ENCODE measurements at places on chromosomes 11 and 22.

- DNase-seq: no peak
Observed at GRCh38 chr11:133081730-133082452, 450.4 kb downstream of the OPCML start.

DNA sequence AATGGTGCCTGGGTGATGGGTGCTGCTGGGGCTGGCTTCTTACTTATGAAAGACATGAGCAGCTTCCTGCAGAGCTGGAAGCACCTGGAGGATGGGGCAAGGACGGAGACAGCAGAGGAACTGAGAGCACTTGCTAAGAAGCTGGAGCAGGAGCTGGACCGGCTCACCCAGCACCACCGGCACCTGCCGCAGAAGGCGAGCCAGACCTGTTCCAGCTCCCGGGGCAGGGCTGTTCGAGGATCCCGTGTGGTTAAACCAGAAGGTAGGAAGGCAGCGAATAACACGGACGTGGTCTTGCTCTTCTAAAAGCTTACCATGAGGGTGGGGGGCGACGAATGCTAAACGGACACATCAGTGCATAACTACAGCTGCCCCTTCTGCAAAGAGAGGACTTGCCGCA, 9.3 kb downstream of the APOL5 start:
- no peak for DNase-seq

DNA sequence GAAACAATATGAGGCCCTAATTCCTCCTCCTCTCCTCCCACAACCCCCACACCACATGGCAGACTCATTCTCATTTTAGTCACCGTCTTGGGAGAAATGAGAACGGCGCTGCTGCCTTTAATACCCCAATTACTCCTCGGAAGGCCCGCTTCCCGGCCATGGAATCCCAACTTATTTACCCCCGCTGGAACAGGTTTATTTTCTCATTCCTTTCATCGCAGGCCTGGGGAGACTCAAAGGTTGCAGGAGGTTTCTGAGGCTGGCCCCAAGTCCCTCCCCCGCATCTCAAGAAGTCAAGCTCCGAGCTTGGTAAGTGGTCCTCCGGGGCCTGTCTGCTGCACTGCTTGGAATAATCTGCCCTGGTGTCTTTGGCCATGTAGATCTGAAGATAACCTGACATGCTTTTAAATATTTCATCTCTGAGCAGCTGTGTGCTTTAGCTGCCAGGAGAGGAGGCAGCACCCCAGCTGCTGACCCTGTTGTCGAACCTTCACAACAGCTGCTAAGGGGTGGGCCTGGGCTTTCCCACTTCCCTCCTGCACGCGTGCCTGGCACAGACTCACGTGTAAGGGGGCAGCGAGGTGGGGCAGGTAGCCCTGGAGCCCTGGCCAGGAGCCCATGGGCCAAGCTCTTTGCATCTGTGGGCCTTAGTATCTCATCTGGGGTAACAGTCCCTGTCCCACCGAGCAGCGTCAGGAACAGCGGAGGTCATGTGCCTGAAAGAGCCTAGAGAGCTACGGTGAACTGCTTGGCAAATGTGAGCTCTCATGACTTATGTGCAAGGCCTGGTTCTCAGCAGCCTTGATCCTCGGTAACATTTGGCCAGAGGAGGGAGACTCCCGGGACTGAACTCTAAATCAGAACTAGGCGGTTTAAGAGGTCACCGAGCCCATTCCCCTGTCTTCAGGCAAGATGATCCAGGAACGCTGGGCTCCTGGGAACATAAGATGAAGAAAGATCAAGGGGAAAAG, 164.6 kb downstream of the ST3GAL4 start:
- no peak for DNase-seq

DNA sequence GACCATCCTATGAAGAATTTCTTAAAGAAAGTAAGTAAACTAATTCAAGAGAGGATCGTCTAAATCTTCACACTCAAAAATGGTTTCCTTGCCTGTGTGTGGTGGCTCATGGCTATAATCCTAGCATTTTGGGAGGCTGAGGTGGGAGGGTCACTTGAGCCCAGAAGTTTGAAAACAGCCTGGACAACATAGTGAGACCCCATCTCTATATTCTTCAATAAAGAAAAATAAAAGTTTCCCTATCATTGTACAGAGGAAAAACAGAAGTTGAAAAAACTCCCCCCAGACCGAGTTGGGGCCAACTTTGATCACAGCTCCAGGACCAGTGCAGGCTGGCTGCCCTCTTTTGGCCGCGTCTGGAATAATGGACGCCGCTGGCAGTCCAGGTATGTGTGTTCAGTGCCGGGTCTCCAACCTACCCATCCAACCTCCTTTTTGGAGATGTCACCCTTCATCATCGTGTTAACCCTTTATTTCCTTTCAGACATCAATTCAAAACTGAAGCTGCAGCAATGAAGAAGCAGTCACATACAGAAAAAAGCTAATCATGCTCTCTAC, 3.0 kb downstream of the RPS25 start:
- no peak for DNase-seq

DNA sequence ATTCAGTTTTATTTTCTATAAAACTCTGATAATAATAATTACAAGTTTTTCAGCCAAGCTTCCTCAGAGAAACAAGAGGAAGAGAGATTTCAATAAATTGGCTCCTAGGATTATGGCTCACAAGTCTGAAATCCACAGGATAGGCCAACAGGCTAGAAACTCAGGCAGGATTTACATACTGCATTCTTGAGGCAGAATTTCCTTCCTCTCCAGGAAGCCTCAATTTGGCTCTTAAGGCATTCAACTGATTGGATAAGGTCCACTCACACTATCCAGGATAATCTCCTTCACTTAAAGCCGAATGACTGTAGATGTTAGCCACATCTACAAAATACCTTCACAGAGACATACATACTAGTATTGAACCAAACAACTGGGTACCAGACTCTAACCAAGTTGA, 120.3 kb upstream of the FAT3 start:
- DNase-seq: no peak

- no peak for DNase-seq
Observed at GRCh38 chr22:39240831-39241793, 3.7 kb downstream of the PDGFB start.

DNA sequence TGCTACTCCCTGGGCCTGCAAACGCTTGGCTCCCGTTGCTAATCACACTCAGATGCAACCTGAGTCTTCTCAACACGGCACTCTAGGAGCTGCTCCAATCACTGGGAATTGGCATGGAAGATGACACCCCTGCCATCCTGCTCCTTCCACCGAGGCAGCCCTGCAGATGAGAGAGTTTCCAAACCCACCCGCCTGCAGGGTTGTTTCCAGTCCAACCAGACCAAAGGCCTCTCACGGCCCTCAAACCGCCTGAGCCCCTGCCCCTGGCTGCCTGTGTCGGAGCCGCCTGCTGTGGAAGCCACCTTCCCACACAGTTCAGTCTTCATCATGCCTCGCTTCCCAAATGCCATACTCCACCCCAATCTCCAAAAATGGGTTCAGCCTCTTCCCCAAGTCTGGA, 36.8 kb upstream of the TP53I11 start:
- no peak for DNase-seq

DNA sequence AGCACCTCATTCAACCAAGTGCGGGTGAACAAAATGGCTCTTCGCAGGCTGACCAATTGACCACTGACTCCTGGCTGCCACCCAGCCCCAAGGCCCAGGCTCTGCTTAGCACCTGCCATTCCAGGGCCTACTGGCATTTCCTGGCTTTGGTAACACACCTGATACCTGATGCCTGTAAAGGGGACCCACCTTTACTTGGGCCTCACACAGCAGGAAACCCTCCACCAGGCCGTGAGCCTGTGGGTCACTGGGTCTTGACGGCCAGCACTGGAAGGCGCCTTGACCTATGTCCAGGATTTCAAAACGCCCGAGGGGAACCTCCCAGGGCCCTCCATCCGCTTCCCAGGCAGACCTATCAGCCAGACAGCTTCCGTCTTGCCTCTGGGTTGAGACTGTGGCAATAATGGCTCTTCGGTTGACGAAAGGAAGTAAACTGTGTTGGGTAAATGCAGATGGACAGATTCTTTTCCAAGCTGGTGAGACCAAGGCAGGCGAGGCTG, 16.8 kb upstream of the TMEM184B start:
- DNase-seq: no peak

DNA sequence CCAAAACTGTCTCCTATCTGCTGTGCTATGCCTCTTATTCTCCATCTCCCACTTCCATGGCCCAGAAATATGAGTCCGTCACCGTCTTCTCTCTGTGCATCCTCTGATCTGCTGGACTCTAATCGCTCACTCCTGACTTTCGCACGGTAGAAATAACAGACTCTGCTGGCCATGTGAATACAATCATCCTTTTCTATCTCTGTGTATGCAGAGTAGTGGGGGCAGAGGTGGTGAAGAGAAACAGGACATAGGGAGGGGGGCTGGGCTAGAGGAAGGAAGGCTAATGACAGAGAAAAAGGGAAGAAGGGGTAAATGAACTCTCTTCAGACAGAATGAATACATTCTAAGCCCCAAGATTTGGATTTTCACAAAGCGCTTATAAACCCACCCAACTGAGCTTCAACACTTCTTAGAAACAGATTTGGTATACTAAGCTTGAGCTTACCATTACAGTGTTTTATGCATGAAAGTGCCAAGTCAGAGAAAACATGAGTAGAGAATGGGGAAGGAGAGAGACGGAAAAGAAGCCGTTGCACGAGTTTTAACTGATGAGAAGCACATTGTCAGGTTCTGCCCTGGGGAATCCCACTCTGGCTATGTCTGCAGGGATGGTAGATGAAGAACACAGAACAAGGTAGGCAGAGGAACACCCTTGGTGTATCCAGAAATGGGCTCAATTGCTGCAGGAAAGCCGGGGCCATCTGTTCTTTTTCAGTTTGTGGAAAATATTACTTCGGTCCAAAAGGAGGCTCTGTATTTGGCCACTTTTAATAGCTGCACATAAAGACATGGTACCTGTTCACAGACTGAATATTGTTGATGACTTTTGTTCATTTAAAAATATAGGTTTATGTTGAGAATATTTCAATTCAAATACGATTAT, 324.7 kb downstream of the ETS1 start:
- DNase-seq: no peak

- DNase-seq: no peak
Observed at GRCh38 chr11:129610125-129610524, 205.5 kb upstream of the TMEM45B start.

DNA sequence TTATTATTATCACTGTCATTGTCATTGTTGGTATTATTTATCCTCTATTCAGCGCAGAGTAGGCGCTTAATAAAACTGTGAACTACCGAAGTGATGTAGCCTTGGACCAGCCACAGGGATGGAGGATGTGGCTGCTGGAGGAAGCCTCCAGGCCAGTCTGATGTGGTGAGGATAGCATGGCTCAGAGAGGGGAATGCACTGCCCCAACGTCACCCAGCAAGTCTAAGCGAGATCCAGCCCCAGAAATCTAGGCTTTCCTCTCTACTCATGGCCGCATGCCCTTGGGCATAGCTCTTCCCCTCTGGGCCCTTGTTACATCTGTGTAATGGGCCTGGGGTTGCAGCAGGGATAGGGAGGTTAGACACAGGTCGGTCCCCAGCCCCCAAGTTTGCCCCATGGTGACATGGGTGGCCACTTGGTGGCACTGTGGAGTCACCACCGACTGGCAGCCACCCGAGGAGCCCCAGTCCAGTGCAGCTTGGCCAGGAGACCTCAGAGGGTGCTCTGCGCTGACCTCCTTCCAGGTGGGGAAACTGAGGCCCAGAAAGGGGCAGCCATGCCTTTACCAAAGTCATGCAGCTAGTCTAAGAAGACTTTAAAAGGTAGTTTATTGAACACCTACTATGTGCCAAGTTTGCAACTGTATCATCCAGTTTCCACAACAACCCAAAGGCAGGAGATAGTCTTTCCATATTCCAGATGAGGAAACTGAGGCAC, 395.7 kb downstream of the MN1 start:
- no peak for DNase-seq

DNA sequence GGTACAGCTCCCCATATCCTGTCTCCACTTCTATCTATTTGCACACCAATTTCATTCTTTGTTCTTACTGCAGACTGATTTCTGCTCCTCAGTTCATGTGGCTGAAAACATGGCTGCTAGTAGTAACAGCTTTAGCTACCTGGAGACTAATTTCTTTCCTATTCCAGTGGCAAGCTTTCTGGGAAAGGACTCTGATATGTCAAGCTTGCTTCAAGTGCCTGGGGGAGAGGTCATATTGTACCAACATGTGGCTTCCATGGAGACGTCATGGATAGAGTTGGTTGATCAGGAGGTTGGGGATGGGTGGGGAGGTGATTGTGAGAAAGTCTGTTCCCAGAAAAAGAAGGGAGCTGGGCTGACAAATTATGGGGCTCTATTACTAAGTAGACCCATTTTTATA, 44.9 kb downstream of the ADM start:
- no peak for DNase-seq

DNA sequence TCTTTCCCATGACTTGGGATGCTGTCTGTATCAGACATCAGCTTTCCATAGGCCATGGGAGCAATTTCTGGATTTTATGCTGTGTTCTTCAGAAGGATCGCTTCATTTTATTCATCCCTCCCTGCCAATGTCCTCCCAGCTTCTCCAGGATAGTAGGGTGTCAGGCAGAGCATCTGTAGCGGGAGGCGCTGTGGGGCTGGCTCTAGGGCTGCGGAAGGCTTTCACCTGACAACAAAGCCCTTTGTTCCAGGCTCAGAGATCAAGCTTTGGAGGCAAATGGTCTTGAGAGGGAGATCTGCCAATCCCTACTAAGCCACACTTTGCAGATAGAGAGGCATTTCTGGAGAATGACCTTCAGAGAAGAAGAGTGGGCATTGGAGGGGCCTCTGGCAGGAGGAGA, 29.5 kb upstream of the FTH1 start:
- no peak for DNase-seq

GRCh38 chr11:123760894-123761293, 6.6 kb upstream of the OR6X1 start:
- DNase-seq: no peak

- no peak for DNase-seq
Observed at GRCh38 chr11:67055812-67056211, 835 bp upstream of the RHOD start.

DNA sequence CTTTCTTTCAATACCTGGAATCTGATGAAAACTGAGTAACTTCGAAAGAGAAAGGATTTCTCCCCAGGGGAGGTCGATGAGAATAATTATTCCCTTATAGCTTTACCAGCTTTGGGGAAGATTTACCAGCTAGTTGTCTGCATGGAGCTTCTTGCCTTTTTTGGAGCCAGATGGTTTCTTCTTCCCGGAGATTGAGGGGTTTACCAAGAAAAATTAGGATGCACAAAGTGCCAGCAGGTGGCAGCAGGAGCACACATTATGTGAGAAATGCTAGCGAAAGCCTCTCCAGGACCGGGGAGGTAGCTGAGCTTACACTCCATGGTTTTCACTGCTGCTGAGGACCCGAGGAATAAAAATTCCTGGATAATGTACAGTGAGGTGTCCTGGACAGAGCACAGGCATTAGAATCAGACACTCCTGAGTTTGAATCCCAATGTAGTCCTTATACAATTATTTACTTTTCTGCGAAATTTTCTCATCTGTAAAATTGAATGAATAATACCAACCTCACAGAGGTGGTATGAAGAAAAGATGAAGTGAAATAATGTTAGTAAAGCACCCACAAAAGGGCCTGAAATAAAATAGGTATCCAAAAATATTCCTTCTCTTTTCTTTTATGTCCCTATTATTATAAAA, 46.0 kb upstream of the PARVA start:
- peak; percentile 37 for DNase-seq

- DNase-seq: no peak
Observed at GRCh38 chr11:11020747-11021149, 162.9 kb upstream of the ZBED5 start.

All from stimulated activated CD8-positive, alpha-beta memory T cell treated with anti-CD3 and anti-CD28 coated beads, Interleukin-2, amount 100 ng/mL, for 1 hour (primary cell).